ENCODE measurements at places on chromosomes 6 and 20. TPM values are rescaled to one million over a fixed set of nuclear protein-coding genes. Genes with fewer than 3 reads are reported as not detected.

Gene HLA-DPA1
- 0.34 TPM for total RNA-seq

Gene RPP21
- total RNA-seq, result 17.5 TPM

Gene APOM
- total RNA-seq, result 0.37 TPM

Gene ARFGEF3
- total RNA-seq, result 5.8 TPM

Gene ID1
- 1,287 TPM for total RNA-seq

Gene RPS6KA2
- total RNA-seq, result 166 TPM

Gene FAM229B
- total RNA-seq, result 10.4 TPM

Gene DCBLD1
- 41.1 TPM for total RNA-seq

Gene SCRT2
- not detected for total RNA-seq

Gene PTGIS
- total RNA-seq, result 1.9 TPM

Gene PRR18
- total RNA-seq, result not detected

Gene CAGE1
- under 0.01 TPM for total RNA-seq

DNA sequence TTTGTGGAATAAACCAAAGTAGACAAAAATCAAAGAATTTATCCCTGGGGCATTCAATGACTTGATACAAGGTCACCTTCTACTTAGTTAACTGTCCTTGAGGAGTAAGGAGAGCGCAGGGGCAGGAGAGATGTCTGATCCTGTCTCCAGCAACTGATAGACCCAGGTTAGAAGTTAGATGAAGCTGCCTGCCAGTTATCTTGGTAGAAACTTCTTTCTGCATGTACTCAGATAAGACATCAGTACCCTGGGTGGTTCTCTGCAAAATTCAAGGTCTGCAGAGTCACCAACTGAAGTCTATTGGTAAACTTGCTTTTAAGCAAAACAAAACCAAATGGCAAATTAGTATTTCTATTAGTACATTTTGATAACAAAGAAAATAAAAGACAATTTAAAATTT lies 2.7 kb downstream of the SGK1 start:
- no peak for DNase-seq

- peak; percentile 57 for DNase-seq
Observed at GRCh38 chr6:146526192-146526591, 17.4 kb upstream of the RAB32 start.

DNA sequence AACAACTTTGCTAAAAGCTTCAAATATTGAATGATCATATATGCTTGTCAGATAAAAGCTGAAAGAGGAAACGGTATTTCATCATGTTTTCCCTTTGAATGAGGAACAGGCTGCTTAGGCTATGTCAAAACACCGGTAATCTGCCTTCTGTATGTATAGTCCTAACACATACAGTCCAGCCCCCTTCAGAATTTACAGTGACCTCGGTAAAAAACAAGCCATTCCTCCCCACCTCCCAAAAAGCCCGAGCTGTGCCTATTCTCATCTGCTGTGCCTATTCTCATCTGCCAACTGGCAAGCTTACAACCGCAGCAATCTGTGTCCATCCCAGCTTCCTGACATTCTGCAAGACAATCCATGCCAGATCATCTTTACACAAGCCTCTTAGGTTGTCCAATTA lies 26.8 kb upstream of the UBE2J1 start:
- no peak for DNase-seq

DNA sequence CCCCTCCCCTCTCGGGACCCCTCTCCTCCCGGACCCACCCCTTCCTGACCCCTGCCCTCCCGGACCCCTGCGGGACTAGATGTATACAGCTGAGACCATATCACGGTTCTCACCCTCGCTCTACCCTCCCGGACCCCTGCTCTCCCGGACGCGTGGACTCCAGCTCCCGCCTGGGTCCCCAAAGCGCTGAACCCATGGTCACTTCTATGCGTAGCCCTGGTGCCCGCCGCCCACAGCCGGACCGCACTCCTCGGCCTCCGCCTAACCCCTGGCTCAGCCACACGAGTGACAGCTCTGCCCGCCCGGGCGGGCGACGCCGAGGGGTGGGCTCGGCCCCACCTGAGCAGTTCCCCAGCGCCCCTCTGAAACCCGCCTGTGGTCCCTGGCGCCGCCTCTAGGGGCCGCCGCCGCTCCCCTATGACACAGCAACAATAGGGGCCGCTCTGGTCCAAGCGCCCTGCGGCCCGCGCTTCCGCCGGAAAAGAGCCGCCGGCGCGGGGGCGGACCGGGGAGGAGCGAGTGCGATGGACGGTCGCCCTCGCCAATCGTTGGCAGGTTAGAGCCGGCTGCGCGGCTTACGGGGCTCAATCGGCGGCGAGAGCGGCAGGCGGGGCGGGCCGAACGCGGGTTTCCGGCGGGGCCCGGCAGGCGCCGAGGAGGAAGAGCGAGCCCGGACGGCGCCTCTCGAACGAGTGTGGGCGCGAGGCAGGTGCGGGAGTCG lies at the start of gene ADRM1:
ADRM1 (plus strand) TSS at position 657 of the 721 bp plus-strand sequence. CDS start 572 bp downstream, outside the sequence.
- DNase-seq, result peak; percentile 98

DNA sequence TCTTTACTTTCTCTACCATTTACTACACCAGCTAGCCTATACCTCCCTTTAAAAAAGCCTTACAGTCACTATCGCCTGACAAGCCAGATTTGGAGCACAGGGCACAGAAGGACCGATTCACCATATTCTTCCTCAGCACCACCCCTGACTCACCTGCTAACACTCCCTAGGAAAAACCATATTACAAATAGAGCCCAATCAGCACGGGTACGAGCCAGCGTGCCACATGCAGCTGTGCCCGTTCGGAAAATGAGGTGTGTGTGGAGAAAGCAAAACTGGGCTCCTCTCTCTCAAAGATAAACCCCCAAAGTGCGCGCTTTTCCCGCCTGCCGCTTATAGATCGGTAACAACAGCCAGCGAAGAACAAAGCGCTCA lies 1.2 kb downstream of the SYNCRIP start:
- peak; percentile 24 for DNase-seq

- no peak for DNase-seq
Observed at GRCh38 chr6:169641461-169642085, 60.3 kb downstream of the WDR27 start.

- DNase-seq, result no peak
Observed at GRCh38 chr20:10609276-10609675, 64.5 kb downstream of the JAG1 start.

- DNase-seq, result no peak
Observed at GRCh38 chr6:11785774-11786579, 7.4 kb upstream of the ADTRP start.

- DNase-seq, result peak; percentile 73
Observed at GRCh38 chr20:51661609-51662178, 106.5 kb downstream of the ATP9A start.

DNA sequence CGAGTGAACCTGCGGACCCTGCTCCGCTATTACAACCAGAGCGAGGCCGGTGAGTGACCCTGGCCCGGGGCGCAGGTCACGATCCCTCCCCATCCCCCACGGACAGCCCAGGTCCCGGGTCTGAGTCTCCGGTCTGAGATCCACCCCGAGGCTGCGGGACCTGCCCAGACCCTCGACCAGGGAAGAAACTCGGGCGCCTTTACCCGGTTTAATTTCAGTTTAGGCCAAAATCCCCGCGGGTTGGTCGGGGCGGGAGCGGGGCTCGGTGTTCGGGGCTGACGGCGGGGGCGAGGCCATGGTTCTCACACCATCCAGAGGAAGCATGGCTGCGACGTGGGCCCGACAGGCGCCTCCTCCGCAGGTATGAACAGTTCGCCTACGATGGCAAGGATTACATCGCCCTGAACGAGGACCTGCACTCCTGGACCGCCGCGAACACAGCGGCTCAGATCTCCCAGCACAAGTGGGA lies 46.9 kb upstream of the TRIM26 start:
- peak; percentile 8 for DNase-seq

GRCh38 chr20:54173653-54174456 lies at the start of gene CYP24A1:
Gene CYP24A1 (minus strand): TSS chr20:54173986. CDS start chr20:54173579, 407 bp downstream.
- DNase-seq, result no peak

GRCh38 chr6:41074692-41075436 lies 2.1 kb downstream of the NFYA start:
- DNase-seq, result peak; percentile 26

- DNase-seq, result no peak
Observed at GRCh38 chr20:9476637-9477036, 37.8 kb upstream of the LAMP5 start.

DNA sequence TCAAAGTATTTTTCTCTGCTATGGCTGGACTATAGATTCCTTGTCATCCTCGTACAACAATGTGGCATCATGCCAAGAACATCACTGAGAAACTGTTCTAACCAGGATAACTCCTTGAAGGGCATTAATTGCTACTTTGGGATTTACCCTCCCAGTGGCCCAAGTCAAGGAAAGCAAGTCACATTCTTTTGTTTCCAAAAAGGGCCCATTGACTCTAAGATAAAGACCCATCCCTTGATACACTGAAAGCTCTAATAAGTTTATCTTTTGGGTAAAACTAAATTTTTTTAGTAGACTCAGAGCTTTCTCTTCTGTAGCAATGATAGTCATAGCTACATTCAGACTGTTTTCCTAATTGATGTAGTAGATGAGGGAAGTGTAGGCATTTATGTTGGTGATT lies at the start of gene OR2J3:
OR2J3 (plus strand) TSS at position 301 of the 400 bp plus-strand sequence. CDS start 3,833 bp downstream, outside the sequence.
- no peak for DNase-seq

DNA sequence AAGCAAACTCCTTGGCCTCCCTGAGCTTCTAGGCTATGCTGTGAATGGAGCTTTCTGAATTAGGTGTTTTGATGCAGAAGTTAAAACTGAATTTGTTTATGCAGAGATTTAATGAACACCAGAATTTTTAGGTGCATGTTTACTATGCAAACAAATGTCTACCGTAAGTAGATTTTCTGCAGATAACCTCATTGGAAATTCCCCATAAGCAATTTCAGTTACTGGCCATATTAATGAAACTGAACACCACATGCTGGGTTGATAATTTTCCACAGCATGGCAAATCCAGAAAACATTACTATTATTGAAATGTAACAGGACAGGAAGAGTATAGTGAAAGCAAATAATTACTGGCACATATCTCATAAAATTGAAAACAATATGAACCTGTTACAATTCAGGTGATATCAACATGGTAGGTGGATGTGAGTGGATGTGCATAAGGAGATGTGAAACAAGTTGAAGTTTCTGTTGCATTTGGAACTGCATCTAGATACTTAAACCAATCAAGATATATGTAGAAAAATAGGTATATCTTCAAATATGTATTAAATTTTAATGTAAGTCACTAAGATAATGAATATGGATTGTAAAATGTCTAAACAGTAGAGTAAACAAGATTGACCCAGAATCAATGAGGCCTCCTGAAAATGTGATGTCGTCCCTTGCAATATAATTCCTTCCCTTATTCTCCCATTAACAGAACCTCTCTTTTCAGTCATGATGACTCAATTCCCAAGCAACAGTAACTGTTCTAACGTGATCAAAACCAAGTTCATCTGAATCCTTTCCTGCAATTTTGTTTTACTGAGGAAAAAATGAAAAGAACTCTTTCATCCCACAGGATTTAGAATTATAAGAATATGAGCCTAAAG lies 11.0 kb downstream of the PTCHD4 start:
- no peak for DNase-seq

GRCh38 chr6:147506704-147507114 lies 1.8 kb upstream of the SAMD5 start:
- peak; percentile 76 for DNase-seq

GRCh38 chr6:39251406-39251805 lies 22.1 kb upstream of the KCNK5 start:
- DNase-seq, result no peak

DNA sequence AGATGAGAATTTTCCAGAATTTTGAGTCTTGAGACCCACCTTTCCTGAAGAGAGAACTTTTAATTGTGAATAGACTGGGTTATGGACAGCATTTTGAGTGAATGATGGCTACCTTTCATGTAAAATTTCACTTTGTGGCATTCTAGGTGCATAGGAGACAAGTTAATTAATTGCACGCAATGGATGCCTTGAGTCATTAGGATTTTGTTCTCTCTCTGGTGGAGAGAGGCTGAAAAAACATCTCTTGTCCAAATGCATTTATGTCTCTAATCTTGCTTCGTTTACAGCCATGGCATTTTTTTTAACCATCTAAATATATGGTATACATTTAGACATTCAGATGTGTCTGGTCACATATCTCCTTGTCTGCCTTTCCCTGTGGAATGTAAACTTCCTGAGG lies 3.1 kb downstream of the RHAG start:
- no peak for DNase-seq

DNA sequence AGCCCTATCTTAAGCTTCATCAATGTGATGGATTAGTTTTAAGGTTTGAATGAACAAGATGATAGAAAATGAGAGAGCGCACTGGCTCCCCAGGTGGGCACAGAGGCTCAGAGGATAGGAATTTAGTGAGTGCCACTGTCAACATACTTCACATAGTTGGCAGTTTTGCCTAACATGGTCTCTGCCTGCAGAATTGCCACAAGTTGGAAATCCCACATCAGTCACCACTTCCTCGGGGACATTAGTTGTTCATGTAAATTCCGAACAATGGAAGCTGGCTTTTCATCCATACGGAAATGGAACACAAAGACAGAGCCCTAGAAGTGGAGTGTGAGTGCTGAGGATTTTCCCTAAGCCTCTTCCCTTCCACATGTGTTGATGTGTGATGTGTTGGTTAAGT lies 123.9 kb upstream of the PHACTR1 start:
- DNase-seq, result peak; percentile 83

DNA sequence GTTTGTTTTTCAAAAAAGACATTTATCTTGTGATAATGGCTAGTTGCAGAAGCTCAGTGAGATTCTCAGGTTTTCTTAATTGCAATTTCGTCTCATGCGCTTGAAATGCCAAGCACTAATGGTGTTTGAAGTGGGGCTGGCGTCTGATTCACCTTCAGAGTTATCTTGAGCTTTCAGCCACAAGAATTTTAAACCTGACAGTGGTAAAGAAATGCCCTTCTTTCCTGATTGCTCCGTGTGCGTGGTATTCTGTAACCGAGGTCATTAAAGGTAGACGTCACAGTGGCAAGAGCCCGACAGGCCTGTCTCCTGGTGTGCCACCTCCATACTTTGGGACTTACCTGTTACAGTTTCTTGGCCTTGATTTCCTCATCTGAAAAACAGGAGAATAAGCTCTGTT lies 126.5 kb upstream of the QKI start:
- DNase-seq, result no peak

- peak; percentile 100 for DNase-seq
Observed at GRCh38 chr6:148367411-148368024, 24.9 kb downstream of the SASH1 start.

- DNase-seq, result no peak
Observed at GRCh38 chr6:98976674-98977385, 29.1 kb upstream of the FBXL4 start.

GRCh38 chr6:144036835-144037195 lies 28.8 kb upstream of the PLAGL1 start:
- no peak for DNase-seq

- no peak for DNase-seq
Observed at GRCh38 chr6:142597836-142598235, 296.0 kb downstream of the ADGRG6 start.

GRCh38 chr6:160238761-160239751 lies 19.6 kb downstream of the SLC22A2 start:
- no peak for DNase-seq

DNA sequence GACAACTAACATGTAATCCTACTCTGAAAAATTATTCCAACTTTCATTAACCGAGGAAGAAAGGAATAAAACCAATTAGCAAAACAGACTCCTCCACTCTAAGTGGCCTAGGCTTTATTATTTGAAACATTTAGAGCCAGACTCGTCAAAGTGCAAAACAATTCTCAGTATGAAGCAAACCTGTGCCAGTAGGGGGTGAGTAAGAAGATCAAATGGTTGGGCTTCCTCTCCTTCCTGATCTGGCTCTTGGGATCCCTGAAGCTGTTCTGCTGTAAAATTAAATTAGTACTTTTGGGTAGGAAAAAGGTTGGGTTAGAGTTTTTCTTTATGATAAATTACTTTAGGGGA lies 177.6 kb upstream of the MAN1A1 start:
- DNase-seq, result no peak

- no peak for DNase-seq
Observed at GRCh38 chr6:86765211-86765610, 172.1 kb upstream of the HTR1E start.

Data from dermis blood vessel endothelial cell (primary cell).